ENCODE measurements at places on chromosomes 7 and 10. TPM values are rescaled to one million over a fixed set of nuclear protein-coding genes. Genes with fewer than 3 reads are reported as not detected.

MAGI2 gene
- total RNA-seq = 9.0 TPM

NPFFR1 gene
- total RNA-seq = 0.09 TPM

ASAH2B gene
- total RNA-seq = 5.2 TPM

IKZF1 gene
- 36.8 TPM for total RNA-seq

GRCh38 chr10:70745555-70745954 is 39.6 kb downstream of the TBATA start:
- DNase-seq = no peak
- peaks cover 12% of the 10 kb centered on the region for H3K4me1 ChIP-seq
- no peaks in the 10 kb centered on the region for H3K27me3 ChIP-seq
- H3K4me3 ChIP-seq = no peak overlapping the region
- no peak overlapping the region for H3K27ac ChIP-seq

GRCh38 chr10:72229261-72230251 is 13.5 kb upstream of the ASCC1 start:
- no peak for DNase-seq
- H3K36me3 ChIP-seq = peaks cover 8% of the 10 kb centered on the region
- no peak overlapping the region for H3K4me3 ChIP-seq
- peak overlapping the region; percentile 32 for H3K27ac ChIP-seq
- H3K27me3 ChIP-seq = no peaks in the 10 kb centered on the region

GRCh38 chr10:128693493-128694131 is 567.4 kb upstream of the MKI67 start:
- no peak overlapping the region for H3K4me3 ChIP-seq
- no peak overlapping the region for H3K27ac ChIP-seq
- no peaks in the 10 kb centered on the region for H3K36me3 ChIP-seq
- H3K4me1 ChIP-seq = no peaks in the 10 kb centered on the region
- no peak for DNase-seq

DNA sequence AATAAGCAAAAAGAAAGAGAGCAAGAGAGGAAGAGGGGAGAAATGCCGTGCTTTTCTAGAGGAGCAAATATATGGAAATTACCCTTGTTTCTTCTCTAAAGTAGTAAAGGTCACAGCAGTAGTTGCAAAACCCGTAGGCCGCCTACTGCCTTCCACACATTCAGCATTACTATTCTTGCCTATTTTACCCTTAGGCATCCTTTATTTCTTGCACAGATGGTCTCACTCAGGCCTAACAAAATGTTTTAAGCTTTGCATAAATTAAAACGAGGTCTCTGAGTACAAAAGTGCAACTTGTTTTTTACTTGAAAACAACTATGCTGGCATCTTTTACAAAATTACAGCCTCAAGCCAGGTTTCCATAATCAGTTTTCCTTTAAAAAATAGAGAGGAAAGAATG is 644.6 kb downstream of the AUTS2 start:
- no peak overlapping the region for H3K27ac ChIP-seq
- no peaks in the 10 kb centered on the region for H3K27me3 ChIP-seq
- H3K4me3 ChIP-seq = no peak overlapping the region
- no peaks in the 10 kb centered on the region for H3K36me3 ChIP-seq
- peaks cover 4% of the 10 kb centered on the region for H3K4me1 ChIP-seq
- DNase-seq = no peak

GRCh38 chr7:27793780-27794179 is 53.8 kb downstream of the TAX1BP1 start:
- no peaks in the 10 kb centered on the region for H3K27me3 ChIP-seq
- H3K36me3 ChIP-seq = peaks cover 10% of the 10 kb centered on the region
- no peak overlapping the region for H3K27ac ChIP-seq
- no peaks in the 10 kb centered on the region for H3K4me1 ChIP-seq
- H3K4me3 ChIP-seq = no peak overlapping the region

- H3K27ac ChIP-seq = no peak overlapping the region
- DNase-seq = peak; percentile 19
- no peaks in the 10 kb centered on the region for H3K4me1 ChIP-seq
- H3K27me3 ChIP-seq = no peaks in the 10 kb centered on the region
Observed at GRCh38 chr7:103857435-103857834, 132.0 kb downstream of the RELN start.

GRCh38 chr10:27701938-27702537 is 43.6 kb downstream of the MKX start:
- H3K27ac ChIP-seq = no peak overlapping the region
- no peaks in the 10 kb centered on the region for H3K4me1 ChIP-seq
- no peak for DNase-seq

DNA sequence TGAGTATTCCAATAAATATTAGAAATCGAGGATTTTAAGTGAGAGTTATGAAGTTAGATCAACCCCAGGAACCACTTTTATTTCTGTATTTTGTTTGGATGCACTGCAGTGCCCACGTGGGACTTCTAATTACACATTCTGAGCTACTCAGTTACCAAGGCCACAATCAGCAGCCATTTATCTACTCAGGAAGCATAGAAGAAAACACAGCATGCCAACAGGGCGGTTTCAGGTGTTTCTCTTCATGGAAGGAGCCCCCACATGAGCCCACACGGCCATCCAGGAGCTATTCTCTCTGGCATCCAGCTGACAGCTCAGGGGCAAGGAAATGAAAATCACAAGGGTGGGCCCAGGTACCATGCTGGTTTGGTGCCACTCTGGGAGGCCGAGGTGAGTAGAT is 266.5 kb upstream of the MKLN1 start:
- no peaks in the 10 kb centered on the region for H3K36me3 ChIP-seq
- H3K4me1 ChIP-seq = no peaks in the 10 kb centered on the region
- H3K4me3 ChIP-seq = no peak overlapping the region
- DNase-seq = no peak
- no peaks in the 10 kb centered on the region for H3K27me3 ChIP-seq

DNA sequence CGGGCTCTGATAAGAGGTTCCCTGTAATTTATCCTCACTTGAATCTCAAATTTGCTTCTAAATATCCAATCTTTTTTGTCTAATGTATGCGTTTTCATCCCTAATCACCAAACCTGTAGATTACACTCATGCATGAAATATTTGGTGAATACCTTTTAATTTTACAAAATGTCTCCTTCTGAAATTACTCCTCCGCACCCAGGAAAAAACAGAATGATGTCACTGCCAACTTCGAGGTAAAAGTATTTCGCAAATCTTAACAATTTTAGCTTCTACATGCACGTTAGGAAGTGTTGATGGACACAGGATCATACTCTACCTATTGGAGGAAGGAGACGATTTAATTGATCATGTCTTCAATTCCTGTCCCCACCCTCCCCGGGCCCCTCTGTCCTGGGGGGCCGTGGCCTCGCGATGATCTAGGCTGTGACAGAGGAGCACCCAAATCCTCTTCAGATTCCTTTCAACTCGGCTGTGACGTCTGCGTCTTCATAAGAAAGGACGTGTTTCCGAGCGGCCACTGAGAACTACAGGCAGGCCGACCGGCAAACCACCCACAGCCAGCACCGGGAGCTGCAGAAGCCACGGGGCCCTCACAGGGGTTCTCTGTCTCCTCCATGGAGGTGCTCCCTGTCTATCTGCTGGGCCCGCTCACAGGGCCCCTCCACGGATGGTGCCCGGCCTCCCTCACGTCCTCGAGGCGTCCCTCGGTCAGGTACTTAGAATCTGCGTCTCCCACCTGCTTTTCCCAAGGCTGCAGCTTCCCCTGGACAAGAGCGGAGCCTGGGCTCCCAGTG is 8.7 kb upstream of the FAM20C start:
- no peaks in the 10 kb centered on the region for H3K36me3 ChIP-seq
- no peak for DNase-seq
- no peak overlapping the region for H3K4me3 ChIP-seq
- H3K27ac ChIP-seq = no peak overlapping the region
- no peaks in the 10 kb centered on the region for H3K27me3 ChIP-seq

DNA sequence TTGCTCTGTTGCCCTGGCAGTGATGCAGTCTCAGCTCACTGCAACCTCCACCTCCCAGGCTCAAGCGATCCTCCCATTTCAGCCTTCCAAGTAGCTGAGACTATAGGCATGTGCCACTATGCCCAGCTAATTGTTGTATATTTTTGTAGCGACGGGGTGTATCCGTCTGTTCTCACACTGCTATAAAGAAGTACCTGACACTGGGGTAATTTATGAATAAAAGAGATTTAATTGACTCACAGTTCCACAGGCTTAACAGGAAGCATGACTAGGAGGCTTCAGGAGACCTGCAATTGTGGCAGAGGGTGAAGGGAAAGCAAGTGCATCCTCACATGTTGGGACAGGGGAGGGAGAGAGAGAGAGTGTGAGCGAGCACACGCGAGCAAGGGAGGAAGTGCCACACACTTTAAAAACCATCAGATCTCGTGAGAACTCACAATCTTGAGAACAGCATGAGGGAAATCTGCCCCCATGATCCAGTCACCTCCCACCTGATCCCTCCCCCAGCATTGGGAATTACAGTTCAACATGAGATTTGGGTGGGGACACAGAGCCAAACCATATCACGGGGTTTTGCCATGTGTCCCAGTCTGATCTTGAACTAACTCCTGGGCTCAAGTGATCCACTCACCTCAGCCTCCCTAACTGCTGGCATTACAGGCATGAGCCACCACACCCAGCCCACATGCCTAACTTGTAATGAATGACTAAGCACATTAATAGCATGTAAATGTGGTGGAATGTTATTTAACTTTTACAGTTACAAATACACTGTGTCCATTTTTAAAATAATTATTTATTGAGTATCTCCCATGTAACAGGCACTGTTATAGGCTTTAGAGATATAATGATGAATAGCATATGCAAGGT is 65.5 kb downstream of the RALA start:
- peaks cover 5% of the 10 kb centered on the region for H3K36me3 ChIP-seq
- H3K4me3 ChIP-seq = no peak overlapping the region
- DNase-seq = no peak
- H3K27me3 ChIP-seq = no peaks in the 10 kb centered on the region
- H3K27ac ChIP-seq = no peak overlapping the region

GRCh38 chr7:108345710-108346336 is 110.4 kb downstream of the NRCAM start:
- no peaks in the 10 kb centered on the region for H3K4me1 ChIP-seq
- no peak overlapping the region for H3K4me3 ChIP-seq
- H3K27ac ChIP-seq = no peak overlapping the region
- H3K36me3 ChIP-seq = no peaks in the 10 kb centered on the region
- DNase-seq = no peak
- H3K27me3 ChIP-seq = no peaks in the 10 kb centered on the region

- no peaks in the 10 kb centered on the region for H3K4me1 ChIP-seq
- DNase-seq = no peak
- no peak overlapping the region for H3K27ac ChIP-seq
- no peaks in the 10 kb centered on the region for H3K27me3 ChIP-seq
- no peaks in the 10 kb centered on the region for H3K36me3 ChIP-seq
- H3K4me3 ChIP-seq = no peak overlapping the region
Observed at GRCh38 chr7:42314696-42315095, 77.7 kb upstream of the GLI3 start.

GRCh38 chr10:87657371-87657770 is 2.3 kb upstream of the PAPSS2 start:
- DNase-seq = no peak
- H3K36me3 ChIP-seq = no peaks in the 10 kb centered on the region
- no peaks in the 10 kb centered on the region for H3K27me3 ChIP-seq
- no peaks in the 10 kb centered on the region for H3K4me1 ChIP-seq
- H3K27ac ChIP-seq = no peak overlapping the region

DNA sequence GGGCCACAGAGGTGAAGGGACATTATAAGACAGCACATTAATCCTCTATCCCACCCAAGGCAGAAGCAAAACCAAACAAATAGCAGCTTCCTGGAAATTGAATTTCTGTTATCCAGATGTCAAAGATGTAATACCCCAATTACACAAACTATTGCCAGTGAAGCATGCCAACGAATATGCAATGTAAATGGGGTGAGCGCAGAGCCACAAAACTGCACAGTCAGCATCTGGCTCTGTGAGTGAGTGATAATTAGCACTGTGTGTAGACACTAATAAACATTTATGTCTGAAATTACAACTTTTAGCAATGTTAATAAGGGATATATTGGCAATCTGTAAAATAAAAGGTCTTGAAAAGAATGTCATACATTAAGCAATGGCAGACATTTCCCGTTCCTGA is 3.2 kb downstream of the BEND7 start:
- no peak overlapping the region for H3K27ac ChIP-seq
- DNase-seq = no peak
- no peaks in the 10 kb centered on the region for H3K4me1 ChIP-seq
- no peaks in the 10 kb centered on the region for H3K27me3 ChIP-seq

GRCh38 chr10:130784326-130784725 is 527.2 kb downstream of the TCERG1L start:
- DNase-seq = no peak
- H3K27me3 ChIP-seq = no peaks in the 10 kb centered on the region
- H3K4me3 ChIP-seq = no peak overlapping the region

- H3K27me3 ChIP-seq = no peaks in the 10 kb centered on the region
- H3K36me3 ChIP-seq = no peaks in the 10 kb centered on the region
- H3K4me1 ChIP-seq = peaks cover 6% of the 10 kb centered on the region
- no peak overlapping the region for H3K27ac ChIP-seq
- no peak overlapping the region for H3K4me3 ChIP-seq
- no peak for DNase-seq
Observed at GRCh38 chr7:101882005-101882421, 64.6 kb downstream of the CUX1 start.

DNA sequence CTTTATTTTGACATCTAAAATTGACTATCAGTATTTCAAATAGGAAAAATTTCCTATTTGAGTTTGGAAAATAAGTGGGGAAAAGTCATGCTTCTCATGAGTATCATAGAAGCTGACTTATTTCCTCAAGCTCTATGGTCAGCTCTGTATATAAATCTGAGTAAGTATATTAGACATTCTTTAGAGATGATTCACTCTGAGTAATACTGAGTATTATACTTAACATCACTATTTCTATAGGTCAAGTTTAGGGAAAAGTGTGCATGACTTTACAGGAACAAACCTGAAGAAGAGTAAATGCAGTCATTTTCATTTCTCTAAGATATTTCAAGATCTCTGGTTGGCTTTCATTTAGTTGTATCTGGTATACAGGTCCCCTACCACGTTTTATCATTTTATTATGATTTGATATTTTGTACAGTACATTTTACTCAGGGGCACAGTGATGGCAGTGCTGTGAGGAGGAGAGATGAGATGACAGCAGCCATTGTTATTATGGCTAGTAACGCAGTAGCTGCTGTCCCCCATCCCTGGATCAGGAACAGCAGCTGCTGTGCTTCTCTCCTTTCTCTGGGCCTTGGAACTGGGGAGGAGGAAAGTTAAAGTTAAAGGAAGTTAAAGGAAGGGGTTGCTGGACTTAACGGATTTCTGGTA is 15.2 kb downstream of the SND1 start:
- H3K4me3 ChIP-seq = no peak overlapping the region
- no peak for DNase-seq
- H3K27me3 ChIP-seq = no peaks in the 10 kb centered on the region
- H3K27ac ChIP-seq = no peak overlapping the region
- no peaks in the 10 kb centered on the region for H3K36me3 ChIP-seq

DNA sequence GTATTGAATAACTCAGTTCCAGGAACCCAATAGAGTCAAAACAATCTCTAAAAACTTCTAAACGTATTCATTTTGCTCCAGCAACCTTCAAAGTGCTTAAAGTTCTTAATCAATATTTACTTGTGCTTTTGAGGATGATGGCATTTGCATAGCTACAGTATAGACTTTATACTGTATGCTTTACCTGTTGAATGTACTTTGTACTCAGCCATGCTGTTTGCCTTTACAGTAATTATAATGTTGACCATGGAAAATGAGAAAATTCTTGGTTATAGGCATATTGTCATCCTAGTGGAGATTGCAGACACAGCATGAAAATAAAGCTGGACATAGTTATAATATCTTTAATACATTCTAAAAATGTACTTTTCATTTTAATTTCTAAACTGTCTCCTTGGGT is 762.7 kb upstream of the PHF14 start:
- H3K27me3 ChIP-seq = no peaks in the 10 kb centered on the region
- no peaks in the 10 kb centered on the region for H3K4me1 ChIP-seq
- H3K36me3 ChIP-seq = no peaks in the 10 kb centered on the region
- H3K27ac ChIP-seq = no peak overlapping the region
- no peak overlapping the region for H3K4me3 ChIP-seq

- H3K4me3 ChIP-seq = no peak overlapping the region
- no peaks in the 10 kb centered on the region for H3K36me3 ChIP-seq
- no peak for DNase-seq
Observed at GRCh38 chr7:133183042-133183794, 69.7 kb upstream of the EXOC4 start.
